ENCODE measurements at places on chromosomes 2 and 18.

DNA sequence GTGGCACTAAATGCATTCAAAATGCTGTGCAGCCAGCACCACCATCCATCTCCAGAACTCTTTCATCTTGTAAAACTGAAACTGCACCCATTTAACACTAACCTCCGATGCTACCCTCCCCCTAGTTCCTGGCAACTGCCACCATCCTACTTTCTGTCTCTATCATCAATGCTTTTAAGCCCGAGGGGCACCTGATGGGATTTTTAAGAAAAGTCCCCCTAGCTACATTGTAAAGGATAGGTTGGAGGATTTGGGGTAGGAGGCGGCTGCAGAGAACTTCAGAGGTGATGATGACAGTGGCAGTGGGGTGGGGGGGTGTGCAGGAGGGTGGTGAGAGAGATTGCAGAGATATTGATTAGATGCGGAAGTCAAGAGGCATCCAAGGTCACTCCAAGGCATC is 10.8 kb upstream of the YWHAQ start:
- DNase-seq = no peak

DNA sequence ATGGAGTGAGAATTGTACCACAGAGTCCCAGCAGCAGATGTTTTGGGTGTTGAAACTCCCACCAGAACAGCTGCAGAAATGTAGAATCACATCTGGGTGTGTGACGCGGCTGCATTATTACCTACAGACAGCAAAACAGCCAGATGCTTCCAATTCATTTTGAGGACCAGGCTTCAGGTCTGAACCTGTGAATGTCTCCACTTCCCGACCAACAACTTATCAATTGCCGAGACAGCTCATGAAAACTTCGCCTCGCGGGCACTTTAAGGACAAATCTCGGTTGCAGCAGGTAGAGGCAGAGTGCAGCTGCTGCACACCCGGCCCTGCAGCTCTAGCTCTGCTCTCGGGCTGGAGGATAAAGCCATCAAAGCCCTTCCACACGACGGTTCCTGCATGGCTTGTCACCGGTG is 202.0 kb downstream of the HRH4 start:
- no peak for DNase-seq

GRCh38 chr2:208990716-208991115 is 433.1 kb upstream of the MAP2 start:
- DNase-seq = no peak

DNA sequence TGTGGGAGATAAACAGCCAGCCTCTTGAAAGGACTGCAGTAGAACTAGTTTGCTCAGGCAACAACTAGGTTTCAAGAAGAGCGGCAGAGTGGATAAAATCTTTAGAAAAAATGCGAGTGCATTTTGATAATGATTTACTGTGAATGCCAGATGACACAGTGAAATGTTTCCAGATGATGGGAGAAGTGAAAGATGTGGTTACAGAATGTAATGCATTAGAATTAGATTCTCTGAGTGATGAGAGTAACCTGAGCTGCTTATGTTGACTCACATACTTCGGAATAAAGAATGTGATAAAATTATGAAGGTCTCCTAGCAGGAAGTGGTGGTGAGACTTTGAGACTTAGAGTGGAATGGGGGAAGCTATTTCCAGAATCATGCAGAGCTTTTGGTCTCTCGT is 184.3 kb downstream of the GULP1 start:
- DNase-seq = no peak

DNA sequence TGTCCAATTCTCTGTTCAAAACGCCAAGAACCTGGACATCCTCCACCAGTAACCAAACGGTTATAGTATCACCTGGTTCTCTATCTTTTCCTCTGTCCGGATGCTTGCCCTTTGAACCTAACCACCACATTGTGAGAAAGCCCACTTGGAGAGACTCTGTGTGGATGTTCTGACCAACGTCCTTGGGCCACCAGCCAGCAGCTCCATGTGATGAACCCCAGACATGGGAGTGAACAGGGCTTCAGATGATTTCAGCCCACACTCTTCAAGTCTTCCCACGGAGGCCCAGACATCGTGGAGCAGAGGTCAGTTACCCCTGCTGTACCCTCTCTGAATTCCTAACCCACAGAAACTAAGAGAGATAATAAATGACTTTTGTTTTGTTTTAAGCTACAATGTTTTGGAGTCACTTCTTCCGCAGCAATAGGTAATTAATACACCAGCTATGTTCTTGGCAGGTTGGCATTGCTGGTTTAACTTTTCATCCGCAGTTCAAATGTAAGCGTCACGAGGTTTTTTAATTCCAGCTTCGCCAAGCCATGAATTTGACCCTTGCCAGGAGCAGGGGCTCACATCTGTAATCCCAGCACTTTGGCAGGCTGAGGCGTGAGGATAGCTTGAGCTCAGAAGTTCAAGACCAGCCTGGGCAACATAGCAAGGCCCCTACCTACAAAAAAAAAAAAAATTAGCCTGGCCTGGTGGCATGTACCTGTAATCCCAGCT is 36.1 kb upstream of the ZNF532 start:
- no peak for DNase-seq

All from stimulated activated CD4-positive, alpha-beta T cell treated with anti-CD3 and anti-CD28 coated beads, Interleukin-15, amount 100 ng/mL, for 48 hours (primary cell).